Iris pigment epithelial cell (primary cell): ENCODE measurements at places on chromosomes 13 and 19.

GRCh38 chr19:3154957-3155736 is 19.3 kb downstream of the GNA15 start:
- peak; percentile 100 for DNase-seq

- DNase-seq = peak; percentile 96
Measured at GRCh38 chr19:3459089-3459881, 21.0 kb downstream of the SMIM24 start.

DNA sequence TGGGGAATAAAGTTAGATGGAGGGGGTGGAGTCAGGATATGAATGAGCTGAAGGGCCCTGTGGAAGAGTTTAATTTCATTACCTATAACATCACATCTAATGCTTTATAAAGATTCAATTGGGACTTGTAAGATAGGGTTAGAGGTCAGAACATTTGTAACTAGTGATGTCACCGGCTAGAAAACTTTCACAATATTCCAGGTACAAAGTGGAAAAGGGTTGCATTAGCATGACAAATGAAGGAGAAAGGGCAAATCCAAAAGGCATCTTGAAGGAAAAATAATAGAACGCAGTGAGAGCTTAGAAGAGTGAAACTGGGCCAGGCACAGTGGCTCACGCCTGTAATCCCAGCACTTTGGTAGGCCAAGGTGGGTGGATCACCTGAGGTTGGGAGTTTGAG is 7.6 kb downstream of the MBNL2 start:
- DNase-seq = no peak

DNA sequence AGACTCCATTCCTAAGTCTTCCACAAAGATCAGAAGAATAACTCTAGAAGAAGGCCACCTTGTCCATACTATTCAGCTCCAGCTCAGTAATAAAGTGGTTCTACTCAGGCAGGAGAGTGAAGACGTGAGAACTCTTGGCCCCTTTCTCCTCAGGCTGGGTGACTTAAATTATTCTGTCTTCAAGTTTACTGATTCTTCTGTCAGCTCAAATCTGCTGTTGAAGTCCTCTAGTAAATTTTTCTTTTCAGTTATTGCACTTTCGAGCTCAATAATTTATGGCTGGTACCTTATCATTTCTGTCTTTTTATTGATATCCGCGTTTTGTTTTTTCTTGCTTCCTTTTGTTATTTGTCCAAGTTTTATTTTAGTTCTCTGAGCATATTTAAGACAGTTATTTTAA is 922.3 kb upstream of the PCDH9 start:
- DNase-seq = no peak

DNA sequence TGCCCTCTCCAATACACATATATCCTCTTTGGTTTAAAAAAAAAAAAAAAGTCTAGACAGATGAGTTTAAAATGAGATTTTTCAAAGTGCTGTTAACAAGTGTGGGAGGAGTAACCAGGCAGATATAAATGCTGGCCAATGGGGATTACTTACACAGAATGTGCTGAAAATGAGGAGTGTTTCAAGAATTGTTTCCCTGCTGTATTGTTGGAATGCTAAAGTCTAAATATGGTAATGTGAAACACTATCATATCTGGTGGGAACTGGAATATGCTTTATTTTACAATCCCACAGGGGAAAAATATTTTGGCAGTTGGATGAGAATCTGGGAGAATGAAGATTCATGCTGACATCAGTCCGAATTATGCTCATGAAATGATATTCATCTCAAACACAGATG is 250.7 kb downstream of the DCT start:
- DNase-seq = no peak

DNA sequence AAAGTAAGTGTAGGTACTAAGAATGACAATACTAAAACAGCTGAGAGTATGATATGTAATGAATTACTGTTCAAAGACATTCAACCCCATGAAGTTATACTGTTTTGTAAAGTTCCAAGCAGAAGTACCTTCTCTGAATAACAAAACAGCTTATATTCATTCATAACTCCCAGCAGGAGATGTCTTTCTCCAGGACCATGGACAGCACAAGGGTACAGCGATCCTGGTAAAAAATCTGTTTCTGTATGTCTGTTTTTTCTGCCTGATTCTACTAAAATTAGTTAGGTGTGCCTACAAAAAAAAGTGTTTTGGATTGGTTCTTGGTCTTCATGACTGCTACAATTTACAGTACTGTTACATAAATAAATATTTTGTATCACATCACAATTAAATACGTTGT is 172.5 kb upstream of the SLITRK5 start:
- peak; percentile 4 for DNase-seq

- no peak for DNase-seq
Measured at GRCh38 chr19:39940221-39940833, 5.9 kb upstream of the FCGBP start.

DNA sequence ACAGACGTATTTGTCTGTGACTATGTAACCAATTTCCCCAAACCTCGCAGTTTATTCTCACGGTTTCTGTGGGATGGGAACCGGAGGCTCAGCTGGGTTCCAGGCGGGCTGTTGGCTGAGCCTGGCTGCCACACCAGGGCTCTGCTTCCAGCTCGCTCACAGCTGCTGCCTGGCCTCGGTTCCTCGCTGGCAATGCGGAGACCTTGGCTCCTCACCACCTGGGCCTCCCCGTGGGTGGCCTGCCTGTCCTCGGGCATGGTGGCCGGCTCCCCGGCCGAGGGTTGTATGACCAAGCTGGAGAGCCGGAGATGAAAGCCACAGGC is 218.9 kb upstream of the MAB21L1 start:
- DNase-seq = no peak

DNA sequence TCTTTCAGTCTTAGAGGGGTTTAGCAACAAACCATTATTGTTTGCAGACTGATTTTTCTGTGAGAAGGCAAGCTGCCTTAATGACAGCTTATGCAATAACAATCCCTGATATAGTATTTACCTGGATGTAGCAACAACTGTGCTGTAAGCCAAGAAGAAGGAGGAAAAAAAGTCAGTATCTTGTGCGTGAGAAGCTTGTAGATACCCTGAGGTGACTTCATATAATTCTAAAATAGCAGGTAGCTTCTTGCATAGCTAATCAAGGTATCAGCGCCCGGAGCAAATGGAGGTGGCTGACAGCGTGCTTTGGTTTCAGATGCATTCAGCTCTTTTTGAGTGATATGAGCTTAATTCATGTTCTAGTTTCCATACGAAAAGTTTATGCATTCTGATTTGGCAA is 309.8 kb downstream of the KLF5 start:
- no peak for DNase-seq

- peak; percentile 89 for DNase-seq
Measured at GRCh38 chr19:44869733-44870470, 21.2 kb upstream of the TOMM40 start.

DNA sequence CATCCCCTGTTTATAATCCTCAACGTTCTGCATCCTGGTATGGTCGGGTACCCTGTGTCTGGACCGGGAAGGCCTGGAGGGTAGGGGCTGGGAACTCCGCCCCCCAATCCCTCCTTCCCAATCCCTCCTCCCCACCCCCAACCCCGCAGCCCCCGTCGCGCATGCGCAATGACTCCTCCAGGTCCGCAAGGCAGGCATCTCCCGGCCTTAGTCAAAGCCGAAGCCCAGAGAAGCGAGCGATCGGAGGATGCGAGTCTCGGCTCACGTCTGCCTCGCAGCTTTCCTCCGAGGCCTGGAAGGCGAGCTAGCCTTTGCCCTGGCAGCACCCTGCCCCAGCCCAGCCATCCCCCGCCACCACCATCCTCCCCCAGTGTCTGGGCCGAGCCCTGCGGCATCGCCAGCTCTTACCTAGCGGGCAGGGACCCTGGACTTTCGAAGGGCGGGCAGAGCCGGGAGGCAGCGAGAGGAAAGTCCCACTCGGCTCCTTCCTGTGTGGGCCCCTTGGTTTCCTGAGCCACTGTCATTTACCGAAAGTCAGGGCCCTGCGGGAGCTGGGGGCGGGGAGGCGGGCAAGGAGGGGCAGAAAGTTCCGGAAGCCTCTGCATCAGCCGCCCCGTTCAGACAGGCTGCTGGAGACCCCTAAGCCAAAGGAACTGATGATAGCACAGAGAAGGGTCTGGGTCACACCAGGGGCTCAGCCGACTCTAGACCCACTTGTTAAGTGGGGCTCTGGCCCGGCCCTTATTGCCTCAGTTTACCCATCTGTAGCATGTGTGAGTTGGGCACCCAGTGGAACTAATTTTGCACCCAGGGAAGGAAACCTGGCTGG is at the start of gene JAK3:
JAK3 (minus strand) TSS at position 445 of the 829 bp plus-strand sequence. CDS start 3,565 bp downstream, outside the sequence.
- DNase-seq = peak; percentile 63

GRCh38 chr13:102708211-102708610 is 13.4 kb upstream of the METTL21C start:
- DNase-seq = no peak

DNA sequence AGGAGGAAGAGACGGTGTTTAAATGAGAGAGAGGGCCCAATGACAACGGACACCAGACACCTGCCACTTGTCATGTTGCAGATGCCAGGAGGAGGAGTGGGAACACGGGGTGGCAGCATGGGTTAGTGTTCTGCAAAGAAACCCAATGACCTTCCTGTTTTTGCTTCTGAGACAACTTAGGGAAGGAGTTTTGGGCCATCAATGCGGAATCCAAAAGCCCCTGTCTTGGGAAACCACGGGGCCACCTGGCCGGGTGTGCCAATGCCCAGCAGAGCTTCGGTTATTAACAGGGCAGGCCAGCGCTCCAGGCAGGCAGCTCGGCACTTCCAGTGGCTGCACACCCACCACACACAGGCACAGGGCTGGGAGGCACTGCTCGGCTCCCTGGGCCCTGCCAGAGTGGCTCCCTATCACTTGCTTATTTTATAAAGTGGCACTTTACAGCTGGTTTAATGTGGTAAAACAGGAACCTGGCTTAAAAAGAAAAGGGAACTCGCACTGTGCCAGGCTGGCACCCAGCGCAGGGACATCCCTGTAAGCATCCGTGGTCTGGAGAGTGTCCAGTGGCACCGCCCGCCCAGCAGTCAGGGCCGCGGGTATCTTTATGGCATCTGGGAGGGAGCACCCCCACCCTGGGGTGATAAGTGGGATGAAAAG is 19.1 kb downstream of the ELL start:
- no peak for DNase-seq

DNA sequence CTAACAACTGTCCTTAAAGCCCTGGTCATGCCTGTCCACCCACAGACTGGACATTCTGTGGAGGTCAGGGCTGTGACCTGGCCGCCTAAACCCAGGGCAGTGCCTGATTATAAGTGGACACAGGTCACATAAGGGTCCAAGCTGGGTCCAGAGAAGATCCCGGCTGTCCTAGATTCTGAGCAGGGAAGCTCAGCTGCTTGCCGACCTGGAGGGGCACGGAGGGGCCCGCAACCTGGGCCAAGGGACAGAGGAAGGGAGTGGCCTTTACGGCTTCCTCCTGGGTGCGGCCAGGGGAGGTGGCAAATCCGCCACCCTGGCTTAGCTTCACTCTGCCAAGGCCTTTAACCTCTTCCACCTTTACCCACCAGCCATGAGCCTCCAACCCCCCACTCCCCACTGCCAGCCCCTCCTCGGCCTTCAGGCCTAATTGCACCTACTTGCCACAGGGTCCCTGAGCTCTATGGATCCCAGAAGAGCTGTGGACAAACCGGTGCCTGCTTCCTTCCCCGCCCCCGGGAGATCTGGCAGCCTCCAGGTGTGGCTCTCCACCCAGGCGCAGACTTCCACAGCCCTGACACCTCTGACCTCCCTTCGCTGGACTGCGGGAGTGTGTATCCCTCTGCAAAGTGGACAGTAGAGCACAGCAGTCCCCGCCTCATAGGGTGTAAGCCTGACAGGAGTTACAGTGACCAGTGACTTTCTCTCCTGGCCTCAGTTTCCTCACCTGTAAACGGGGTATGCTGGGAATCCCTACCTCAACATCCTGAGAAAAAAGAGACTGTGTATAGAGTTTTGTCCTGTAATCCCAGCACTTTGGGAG is 1.7 kb downstream of the CD320 start:
- no peak for DNase-seq

DNA sequence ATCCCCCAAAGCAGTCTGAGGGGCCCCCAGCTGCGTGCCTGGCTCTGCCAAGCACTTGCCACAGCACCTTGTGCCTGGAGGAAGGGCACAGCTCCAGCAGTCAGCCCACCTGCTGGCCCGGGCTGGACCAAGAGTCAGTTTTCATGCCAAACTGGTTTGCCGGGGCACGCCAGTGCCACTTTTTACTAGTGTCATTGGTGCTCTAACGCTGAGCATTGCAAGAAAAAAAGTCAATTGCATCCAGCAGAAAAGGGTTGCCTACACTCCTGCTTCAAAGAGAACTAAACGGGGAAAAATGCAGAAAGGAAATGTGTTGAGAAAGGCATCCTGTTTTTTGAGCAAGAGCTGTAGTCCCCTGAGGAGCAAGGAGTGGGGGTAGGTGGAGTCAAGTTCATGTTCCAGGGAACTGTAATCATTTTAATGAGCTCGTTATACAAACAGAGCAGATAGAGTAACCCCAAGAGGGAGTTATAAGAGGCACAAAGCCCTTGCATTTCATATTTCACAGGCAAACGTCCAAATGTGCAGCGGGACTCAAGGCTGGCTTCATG is 68.4 kb downstream of the F2RL3 start:
- peak; percentile 15 for DNase-seq

- peak; percentile 67 for DNase-seq
Measured at GRCh38 chr13:35978607-35979316, 152.4 kb downstream of the DCLK1 start.

DNA sequence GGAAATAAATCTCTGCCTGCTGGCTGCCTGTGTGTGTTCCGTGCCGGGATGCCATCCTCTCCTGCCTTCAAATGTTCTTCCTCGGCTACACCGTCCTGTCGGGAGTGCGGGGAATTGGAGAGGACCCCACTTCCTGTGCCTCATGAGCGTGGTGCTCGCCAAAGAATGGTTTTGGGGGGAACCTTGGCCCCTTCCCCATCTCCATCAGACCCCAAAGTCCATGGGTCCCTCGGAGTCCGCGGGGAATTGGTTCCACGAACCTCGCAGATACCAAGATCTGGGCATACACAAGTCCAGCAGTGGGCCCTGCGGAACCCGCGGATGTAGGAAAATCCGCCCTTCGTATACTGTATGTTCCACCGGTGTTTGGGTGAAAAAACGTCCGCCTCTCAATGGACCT is 2.3 kb upstream of the ZNF865 start:
- no peak for DNase-seq

- DNase-seq = peak; percentile 42
Measured at GRCh38 chr13:110419381-110419791, 112.3 kb downstream of the COL4A2 start.

DNA sequence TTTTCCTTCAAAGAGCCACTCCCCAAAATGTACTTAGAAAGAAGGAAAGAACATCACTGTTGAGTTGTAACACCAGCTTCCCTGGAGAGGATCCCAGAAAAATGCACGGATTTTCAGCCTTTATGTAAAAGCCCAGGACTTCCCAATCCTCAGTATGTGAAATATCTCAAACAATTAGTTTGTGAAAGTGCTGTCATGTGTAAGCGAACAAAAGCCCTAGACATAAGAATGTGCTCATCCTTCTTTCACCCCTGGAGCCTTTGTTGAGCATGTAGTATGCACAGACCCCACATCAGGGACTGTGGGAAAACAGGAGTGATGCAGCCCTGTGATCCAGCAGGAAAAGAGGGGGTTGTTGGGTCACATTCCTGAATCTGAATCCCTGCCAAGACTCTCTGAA is 441.4 kb upstream of the ZNF507 start:
- DNase-seq = no peak

DNA sequence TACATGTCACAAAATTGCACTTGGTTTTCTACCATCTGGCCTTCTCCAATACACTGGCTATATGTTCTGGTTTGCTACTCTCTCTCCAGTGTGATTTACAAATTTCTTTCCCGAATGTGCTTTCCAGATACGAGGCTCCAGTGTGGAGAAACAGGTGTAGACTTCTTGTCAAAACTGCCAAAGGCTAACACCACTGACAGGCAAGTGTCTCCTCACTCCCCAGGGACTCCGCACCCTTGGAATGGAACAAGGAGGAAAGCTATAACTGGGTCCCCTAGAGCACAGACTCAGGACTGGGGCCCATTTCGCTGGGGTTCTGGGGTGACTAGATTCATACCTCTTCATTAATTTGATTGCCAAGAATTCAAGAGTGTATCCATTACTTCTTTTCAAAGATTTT is 161.8 kb downstream of the FOXO1 start:
- DNase-seq = no peak
